ENCODE measurements at places on chromosomes 6 and 20.

- DNase-seq = no peak
Observed at GRCh38 chr6:36730424-36731380, 33.1 kb downstream of the RAB44 start.

GRCh38 chr6:170450916-170451761, 102.0 kb downstream of the PSMB1 start:
- no peak for DNase-seq

DNA sequence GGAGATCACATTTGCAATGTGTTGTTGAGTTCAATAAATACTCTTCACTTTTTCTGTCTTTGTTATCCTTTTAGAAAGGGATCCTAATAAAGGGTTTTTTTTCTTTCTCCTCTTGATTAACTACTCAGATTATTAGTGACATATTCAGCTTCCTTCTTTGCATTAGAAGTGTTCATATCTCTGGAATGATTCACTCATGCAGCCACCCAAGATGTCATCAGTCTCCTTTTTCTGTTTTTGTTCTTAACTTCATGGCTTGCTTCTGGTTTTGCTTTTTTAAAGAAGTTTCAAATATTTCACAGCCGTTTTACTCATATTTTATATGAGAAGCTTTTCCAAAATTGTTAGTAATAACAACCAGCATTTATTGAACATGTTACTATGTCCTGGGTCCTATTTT, 187.6 kb downstream of the TMEM242 start:
- no peak for DNase-seq

GRCh38 chr6:11330413-11330760, 97.9 kb upstream of the NEDD9 start:
- DNase-seq = no peak

GRCh38 chr6:14361297-14361696, 243.7 kb downstream of the CD83 start:
- DNase-seq = no peak

DNA sequence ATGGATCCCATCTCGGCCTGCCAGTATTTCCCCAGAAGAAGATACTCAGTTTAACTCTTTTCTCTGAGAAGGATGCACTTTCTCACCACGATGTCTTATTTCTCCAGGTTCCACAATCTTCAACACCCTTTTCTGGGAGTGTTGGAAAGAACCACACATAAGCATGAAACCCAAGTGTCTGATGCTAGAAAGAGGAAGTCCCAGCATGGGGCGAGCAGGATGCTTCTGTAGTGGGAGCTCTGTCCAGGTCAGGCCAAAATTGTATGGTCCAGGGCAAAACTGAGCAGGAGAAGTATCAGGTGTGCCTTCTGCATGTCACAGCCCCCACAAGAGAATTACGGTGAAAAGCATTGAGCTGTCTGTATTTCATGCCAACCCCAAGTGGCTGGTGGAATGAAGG, 11.0 kb downstream of the TREM1 start:
- no peak for DNase-seq

- no peak for DNase-seq
Observed at GRCh38 chr6:121770943-121771342, 335.5 kb downstream of the GJA1 start.

DNA sequence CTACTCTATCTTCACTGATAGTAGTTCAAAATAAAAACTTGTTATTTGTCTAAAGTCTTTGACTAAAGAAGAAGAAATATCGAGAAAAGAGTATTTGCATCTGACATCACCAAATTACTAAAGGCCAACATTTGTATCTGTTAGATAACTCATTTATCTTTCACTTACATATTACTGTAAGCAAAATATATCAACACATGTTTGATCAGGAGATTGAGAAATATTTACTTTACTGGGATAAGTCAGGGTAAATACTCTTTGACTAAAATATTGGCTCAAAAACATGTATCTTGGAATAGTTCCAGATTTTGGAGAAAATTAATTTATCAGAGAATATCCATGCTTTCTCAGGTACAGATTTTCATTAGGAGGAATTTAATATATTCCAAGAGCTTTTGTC, 306.0 kb downstream of the TENT5A start:
- no peak for DNase-seq

DNA sequence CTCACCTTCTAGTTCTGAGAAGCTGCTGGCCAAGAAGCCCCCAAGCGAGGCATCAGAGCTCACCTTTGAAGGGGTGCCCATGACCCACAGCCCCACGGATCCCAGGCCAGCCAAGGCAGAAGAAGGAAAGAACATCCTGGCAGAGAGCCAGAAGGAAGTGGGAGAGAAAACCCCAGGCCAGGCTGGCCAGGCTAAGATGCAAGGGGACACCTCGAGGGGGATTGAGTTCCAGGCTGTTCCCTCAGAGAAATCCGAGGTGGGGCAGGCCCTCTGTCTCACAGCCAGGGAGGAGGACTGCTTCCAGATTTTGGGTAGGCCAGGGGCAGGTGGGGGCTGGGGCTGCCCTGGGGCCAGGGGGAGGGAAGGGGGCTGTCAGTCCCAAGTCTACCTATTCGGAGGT, 2.3 kb downstream of the MYLK2 start:
- no peak for DNase-seq

All from fibroblast of skin of left biceps (primary cell).